Stimulated activated CD4-positive, alpha-beta T cell treated with anti-CD3 and anti-CD28 coated beads, Interleukin-15, amount 100 ng/mL, for 24 hours (primary cell): ENCODE measurements at places on chromosomes 6 and 20.

DNA sequence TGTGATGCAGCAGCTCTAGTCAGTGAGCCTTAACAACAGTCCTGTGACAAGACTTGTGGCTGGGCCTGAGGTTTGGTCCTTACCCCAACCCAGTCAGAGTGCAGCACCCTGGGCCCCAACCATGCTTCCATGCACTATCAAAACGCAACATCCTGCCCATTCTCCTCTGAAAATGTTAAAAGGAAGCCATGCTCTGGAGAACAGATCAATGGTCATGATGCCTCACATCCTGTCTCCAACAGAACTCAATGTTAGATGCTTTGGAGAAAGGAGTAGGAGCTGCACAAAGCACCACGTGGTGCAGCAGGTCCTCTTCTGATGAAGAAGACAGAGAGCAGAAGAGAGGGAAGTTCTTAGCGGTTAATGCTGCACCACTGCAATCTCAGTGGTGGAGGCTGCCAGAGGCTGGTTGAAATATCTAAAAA lies 41.9 kb downstream of the TRAM2 start:
- peak; percentile 33 for DNase-seq

GRCh38 chr6:33700391-33701050 lies 11.0 kb downstream of the UQCC2 start:
- peak; percentile 80 for DNase-seq

DNA sequence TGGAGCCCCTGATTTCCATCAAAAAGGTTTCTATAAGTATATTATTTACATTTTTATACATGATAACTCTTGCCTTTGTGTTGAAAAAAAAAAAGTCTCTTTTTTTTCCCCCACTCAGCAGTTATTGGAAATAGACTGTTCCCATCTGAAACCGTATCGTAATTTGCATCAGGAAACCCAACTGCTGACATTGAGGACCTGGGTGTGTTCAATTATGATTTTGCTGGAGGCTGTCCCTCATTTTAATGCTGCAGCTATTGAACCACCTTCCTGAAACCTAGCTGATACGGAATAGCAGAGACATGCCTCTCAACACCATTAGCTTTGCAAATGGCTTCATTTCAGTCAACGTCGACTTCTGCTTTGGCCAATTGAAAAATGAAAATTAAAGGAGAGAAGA lies 98.9 kb downstream of the ZNF217 start:
- DNase-seq = no peak

GRCh38 chr6:111588366-111588765 lies 17.3 kb downstream of the TRAF3IP2 start:
- DNase-seq = no peak

DNA sequence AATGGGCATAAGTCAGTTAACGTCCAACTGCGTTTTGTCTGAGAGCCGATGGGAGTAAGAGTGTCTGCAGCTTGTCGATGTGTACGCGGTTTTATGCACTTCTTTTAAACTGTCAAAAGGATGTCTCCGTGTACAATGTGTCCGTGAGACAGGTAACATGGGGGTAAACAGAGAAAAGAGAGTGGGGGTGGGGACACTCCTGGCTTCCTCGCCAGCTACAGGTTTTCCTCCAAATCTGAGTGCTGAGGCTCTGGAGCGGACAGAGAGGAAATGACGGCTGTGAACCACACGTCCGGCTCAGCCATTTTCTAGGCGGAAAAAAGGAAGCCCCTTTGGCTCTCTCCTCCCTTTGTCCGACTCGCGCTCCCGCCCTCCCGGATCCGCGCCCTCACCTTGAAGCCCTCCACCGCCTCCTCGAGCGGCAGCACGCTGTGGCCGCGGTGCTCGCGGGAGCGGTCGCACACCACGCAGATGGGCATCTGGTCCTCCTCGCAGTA lies 916 bp downstream of the TRIM27 start:
- DNase-seq = peak; percentile 57

DNA sequence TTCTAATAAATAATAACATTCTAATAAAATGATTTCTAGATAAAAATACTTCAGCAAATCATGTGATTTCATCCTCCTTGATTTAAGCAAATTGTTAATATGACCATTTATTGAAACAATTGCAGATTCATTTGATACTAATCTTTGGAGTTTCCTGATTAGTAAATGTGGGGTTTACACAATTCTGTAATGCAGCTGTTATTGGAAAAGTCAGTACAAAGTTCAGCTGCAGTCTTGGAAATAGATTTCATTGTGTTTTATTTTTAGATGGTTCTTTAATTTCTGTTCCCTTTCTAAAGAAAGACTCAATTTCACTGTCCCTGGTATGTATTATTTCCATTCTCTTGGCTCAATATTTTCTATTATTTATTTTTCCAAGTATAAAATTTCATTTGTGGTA lies 342.0 kb downstream of the TBC1D32 start:
- no peak for DNase-seq

DNA sequence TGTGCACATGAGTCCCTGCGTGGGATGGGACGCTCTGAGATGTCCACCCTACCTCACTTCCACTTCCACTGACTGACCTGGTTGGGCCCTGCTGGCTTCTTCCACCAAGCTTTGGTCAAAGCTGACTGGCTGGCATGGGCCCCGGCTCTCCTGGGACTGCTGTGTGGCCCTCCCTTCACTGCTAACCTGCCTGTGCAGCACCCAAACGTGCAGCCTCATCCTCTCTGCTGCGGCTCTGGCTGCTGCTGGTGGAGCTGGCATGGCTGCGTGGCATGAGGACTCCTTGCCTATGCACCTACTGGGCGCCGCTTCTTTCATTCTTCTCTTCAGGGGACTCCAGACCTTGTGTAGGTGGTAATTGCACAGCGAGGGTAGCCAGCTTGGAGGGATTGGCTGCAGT lies 18.7 kb upstream of the IP6K3 start:
- no peak for DNase-seq

- DNase-seq = no peak
These were observed 59.2 kb upstream of the EYA2 start for GRCh38 chr20:46835418-46835817.

- peak; percentile 11 for DNase-seq
These were observed 124.9 kb downstream of the KLHL32 start for GRCh38 chr6:97049253-97050011.

DNA sequence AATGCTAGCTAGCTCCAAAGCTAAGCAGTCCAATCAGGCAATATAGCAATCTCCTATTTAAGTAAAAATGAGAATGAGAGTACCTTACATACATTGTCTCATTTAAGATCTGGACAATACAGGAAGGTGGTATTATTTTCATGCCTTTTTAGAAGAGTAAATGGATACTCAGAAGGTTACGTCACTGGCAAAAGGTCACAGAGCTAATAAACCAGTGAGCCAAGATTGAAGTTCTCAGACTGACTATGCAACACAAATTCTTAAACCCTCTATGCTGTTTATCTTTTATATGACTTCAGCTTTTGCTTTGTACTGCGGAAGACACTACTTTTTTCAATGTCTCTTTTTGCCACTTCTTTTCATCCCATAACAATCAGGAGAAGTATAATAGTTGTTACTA lies 135.2 kb upstream of the PRL start:
- no peak for DNase-seq

- no peak for DNase-seq
These were observed 6.3 kb upstream of the LOC128125822 start for GRCh38 chr6:63565727-63566596.

DNA sequence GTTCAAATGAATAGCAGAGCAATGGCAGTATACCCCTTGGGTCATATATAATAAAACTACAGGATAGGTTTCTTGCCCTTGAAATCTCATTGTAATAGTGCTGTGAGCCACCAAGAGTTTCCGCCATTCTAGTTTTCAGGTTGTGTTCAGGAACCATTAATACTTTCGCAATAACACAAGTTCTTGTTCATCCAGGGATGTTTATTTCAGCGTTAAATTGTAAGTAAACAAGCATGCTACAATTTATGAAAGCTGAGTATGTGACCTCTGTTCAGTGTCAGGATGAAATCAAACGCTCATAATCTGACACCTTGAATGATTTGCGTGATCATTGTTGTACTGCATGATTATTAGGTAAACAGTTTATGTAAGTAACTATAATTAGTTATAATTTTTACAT lies 22.8 kb downstream of the ANKS1A start:
- no peak for DNase-seq

DNA sequence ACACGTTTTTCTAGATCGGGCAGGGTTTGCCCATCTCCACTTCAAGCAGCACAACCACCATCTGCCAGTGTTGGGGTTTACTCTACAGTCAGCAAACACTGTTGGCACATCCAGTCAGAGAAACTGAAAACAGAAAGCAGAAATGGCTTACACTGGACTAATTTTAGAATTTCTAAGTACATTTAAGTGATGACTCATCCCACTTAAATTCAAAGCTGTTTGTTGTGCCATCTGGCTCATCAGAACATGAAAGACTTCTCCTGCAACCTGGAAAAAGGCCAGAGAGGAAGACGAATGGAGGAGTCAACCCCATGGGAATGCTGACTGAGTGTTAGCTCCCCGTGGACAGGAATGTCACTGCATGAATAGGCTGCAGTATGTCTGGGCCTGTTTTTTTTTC lies 21.8 kb downstream of the FAM209B start:
- DNase-seq = peak; percentile 10

DNA sequence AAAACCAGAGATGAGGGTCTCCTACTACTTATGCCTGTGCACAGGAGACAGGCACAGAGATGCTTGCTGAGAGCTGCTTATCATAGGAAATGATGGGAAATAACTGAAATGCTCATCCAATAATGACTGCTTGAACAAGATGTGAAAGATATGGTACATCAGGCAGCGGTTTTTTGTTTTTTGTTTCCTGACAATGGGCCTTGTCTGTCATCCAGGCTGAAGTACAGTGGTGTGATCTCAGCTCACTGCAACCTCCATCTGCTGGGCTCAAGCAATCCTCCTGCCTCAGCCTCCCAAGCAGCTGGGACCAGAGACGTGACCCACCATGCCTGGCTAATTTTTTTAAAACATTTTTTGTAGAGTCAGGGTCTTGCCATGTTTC lies 1.2 kb upstream of the RIPOR3 start:
- no peak for DNase-seq

- DNase-seq = no peak
These were observed 211.5 kb downstream of the GRM1 start for GRCh38 chr6:146240322-146240721.

DNA sequence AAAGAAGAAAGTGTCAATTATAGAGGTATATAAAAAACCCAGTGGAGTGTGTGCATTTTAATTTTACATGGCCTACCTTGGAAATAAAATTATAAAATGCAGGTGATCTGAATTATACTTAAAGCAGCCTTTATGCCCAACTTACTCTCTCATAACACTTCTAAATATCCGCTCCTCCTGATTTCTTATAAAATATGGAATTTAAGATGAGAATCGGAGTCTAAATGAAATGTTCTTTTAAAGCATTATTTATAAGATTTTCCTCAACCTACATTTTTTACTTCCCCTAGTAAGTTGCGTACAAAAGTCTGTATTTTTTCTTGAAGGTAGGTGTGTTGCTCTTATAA lies 3.5 kb downstream of the CITED2 start:
- no peak for DNase-seq

GRCh38 chr6:4344317-4344899 lies 209.0 kb upstream of the ECI2 start:
- no peak for DNase-seq

- DNase-seq = no peak
These were observed at the start of gene GABRR1 for GRCh38 chr6:89217299-89217910. TSS of gene GABRR1 (minus strand) at chr6:89217358. CDS start at chr6:89217322, 36 bp downstream.

- DNase-seq = peak; percentile 81
These were observed 92.1 kb downstream of the TASP1 start for GRCh38 chr20:13546497-13547131.

DNA sequence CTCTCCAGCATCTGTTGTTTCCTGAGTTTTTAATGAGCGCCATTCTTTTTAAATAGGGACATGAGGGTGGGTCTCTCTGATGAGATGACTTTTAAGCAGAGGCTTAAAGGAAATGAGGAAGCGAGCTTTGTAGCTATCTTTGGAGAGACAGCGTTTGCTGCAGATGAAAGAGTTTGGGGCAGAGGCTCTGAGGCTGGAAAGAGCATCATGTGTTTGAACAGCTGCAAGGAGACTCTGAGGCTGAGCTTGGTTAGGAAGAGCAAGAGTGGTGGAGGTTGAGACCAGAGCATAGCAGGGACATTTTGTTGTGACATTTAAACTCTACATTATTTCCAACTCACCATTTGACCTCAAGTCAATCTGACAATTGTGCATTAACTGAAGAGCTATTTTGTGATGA lies 38.3 kb upstream of the TMX4 start:
- DNase-seq = no peak

GRCh38 chr6:91865889-91866288 lies 1279.0 kb upstream of the MAP3K7 start:
- no peak for DNase-seq

DNA sequence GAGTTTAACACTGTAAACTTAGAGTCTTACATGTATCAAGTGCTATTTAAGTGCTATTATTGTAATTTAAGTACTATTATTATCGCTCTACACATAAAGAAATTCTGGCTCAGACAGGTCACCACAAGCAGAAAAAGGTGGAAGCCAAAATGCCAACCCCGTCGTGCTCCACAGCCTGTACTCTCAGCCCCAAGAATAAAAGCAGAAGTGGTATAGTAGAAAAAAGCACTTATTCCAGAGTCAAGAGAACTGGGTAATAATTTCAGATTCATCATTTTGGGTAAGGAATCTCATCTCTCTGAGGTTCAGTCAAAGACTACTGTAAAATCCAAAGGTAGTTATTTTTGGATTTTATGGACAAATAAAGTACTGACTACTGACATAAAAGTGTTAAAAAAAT lies 943 bp downstream of the ZUP1 start:
- no peak for DNase-seq

GRCh38 chr6:39113788-39114187 lies 1.2 kb downstream of the SAYSD1 start:
- DNase-seq = no peak

DNA sequence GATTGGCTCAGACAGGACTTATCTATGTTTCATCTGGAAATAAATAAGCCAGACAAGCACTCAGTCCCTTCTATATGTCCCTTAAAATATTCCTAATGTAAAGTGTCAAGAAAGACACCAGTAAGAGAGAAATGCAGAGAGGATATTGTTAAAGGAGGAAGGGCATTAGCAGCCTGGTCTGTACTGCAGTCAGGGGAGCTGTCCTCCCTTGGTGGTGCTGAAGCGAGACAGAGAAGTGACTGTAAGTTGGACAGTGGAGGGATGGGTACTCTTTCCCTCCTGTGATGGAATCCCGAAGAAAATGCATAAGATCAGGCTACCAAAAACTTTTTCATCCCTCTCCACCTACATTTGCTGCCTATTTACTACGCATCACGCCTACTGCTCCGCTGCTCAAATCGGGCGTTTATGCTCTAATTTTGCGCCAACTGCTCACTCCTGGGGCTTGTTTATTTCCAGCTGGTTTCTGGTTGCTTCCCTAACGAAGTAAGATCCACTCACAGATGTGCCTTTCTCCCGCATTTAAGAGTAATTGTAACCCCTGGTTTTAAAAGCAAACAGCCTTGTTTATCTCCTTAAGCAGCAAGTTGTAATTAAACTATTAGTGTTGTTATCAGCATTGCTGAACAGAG lies 35.2 kb downstream of the PHACTR1 start:
- peak; percentile 55 for DNase-seq

DNA sequence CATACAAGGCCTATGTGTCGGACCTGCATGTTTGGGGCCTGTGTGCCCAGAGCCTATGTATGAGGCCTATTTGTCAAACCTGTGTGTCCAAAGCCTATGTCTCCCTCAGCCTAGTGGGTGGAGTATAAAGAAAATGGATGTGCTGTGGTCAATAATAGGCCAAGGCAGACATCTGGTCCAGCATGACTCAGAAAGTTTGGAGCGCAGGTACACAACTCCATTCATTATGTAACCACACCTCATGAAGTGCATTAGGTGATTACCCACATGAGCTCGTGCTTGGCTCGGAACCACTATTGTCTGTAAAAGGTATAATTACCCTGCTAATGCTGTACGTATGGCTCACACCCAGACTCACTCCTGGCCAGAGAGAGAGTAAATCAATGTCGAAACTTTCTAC lies 302.4 kb upstream of the POU3F2 start:
- DNase-seq = no peak

- no peak for DNase-seq
These were observed 41.8 kb upstream of the SAYSD1 start for GRCh38 chr6:39156801-39157200.
